ENCODE measurements at places on chromosomes 6 and 20.

DNA sequence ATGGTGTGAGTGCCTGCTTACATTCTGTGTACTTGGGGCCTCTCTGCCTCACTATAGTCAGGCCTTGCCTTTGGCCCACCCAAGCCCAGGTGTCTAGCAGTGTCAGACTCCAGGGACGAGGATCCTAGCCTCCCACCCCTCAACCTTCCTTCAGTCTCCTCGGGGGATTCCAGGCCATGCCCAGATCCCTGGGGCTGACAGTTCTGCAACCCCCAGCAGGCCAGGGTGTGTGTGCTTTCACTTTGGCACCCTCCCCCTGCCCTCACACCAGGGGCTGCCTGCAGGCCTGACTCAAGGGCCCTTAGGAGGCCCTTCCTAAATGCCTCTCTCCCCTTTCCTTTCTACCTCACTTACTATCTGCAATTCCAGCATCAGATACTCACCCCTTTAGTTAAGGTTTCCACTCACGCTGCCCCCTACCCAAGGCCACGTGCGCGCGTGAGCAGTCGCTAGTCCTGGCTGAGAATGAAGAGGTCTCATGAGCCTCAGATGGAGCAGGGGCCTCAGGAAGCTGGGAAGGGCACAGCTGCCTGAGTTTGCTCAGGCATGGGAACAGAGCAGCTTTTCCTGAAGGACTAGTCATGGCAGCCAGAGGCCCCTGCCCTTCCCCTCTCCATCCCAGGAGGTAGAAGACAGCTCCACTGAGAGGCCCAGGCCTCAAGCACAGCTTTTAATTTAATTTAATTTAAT, 859 bp upstream of the CLPS start:
- no peak for DNase-seq

- no peak for DNase-seq
Observed at GRCh38 chr6:43287717-43288679, 10.1 kb upstream of the SLC22A7 start.

GRCh38 chr6:7461416-7461815, 71.8 kb downstream of the RIOK1 start:
- DNase-seq = peak; percentile 37

GRCh38 chr6:30890646-30891449, 6.5 kb downstream of the DDR1 start:
- DNase-seq = no peak

DNA sequence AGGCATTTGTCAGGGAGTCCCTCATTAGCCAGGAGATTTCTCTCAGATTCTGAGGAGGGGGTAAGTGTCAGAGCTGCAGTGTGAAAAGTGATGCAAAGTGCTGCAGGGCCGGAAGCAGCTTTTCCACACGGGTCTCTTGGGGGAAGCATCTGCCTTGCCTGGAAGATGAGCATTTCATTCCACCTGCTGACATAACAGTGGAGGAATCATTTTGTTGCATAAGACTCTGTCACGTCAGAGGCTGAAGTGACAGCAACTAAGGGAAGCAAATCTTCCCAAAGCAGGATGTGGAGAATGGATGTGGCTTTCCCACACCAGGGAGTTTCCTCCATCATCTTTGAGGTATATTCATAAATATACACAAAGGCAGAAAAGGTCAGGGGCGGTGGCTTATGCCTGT, 22.8 kb downstream of the DCBLD1 start:
- DNase-seq = no peak

DNA sequence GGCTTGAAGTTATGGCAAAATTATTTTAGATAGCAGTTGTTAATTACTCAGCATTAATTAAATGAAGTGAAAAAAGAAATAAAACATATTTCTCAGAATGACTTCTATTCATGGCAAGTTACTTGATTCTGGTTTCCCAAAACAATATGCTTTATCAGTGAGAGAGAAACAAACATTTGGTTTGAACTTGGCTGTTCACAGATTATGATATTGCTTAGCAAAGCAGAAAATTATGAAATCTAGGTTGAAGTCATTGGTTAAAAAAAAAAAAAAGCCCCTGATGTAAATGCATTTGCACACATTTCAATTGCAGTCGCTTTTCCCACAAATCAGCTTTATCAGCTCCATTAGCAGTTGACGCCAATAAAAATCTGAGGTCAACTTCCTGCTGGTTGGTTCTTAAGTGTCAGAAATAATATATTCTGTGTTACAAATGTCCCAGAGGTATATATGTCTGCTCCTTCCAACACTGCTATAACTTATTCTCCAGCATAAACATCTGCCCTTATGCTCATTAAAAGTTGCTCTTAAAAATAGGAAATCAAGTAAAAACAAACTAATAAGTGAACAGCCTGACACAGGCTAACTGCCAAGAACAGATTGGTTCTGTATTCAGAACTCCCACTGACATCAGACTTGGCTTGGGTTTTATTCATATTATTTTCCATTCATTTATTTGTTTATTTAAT, 275.4 kb downstream of the PHF3 start:
- DNase-seq = no peak

DNA sequence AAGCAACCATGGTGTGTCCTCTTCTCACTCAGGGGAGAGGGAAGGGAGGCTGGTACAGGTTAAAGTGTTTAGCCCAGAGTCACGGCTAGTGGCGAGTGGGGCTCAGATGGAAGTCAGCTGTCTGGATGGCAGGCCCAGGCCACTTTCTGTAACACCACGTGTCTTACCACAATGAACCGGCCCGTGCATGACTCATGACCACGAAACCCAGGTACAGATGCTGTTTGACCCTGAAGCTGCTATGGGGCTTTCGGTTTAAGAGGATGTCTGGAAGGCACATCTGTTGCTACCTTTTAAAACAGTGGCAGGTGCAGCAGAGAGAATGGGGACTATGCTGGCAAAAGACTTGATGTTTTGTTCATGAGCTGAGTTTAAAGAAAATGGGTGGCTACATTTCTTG, 36.5 kb upstream of the MPC1 start:
- peak; percentile 33 for DNase-seq

GRCh38 chr6:156816505-156816904, 39.3 kb downstream of the ARID1B start:
- DNase-seq = no peak

DNA sequence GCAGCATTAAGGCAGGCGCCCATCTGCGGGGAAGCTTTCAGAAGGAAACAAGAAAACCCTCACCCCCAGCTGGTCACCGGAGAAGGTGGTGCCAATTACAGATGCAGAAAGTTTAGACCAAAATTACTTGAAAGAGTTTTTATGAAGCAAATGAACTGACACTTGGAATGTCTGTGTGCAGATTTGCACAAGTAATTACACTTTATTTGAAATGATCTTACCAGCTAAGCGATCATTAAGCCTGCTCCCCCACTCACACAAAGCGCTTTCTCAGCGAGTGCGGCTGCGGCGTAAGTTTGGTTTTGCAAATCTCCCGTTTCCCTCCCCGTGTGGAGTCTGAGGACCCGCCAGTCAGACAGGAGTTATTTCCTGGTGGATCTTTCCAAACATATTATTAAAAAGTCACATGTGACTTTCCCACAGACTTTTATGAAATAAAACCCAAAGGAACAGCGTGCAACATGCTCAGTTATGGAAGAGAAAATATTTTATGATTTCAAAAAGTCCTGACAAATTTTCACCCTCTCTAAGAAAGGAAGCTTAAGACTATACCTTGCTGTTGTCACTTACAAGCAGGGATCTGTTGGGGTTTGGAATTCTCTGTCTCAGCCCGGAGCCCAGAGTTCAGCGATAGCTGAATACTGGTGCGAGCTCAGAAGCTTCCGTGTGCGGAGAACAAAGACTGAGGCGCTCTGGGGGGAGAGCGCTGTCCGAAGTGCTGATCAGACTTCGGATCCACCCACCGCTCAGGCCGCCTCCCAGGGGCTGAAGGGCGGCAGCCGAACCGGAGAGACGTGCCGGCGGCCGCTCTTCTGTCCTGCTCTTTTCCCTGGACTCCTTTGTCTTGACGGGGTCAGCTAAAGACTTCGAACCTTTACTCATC, 2.7 kb upstream of the MYT1 start:
- peak; percentile 46 for DNase-seq

GRCh38 chr6:124973780-124974179, 11.5 kb downstream of the RNF217 start:
- DNase-seq = no peak

- DNase-seq = no peak
Observed at GRCh38 chr6:31478186-31478950, 19.6 kb upstream of the MICB start.

- no peak for DNase-seq
Observed at GRCh38 chr6:6905961-6906518, 201.7 kb upstream of the RREB1 start.

DNA sequence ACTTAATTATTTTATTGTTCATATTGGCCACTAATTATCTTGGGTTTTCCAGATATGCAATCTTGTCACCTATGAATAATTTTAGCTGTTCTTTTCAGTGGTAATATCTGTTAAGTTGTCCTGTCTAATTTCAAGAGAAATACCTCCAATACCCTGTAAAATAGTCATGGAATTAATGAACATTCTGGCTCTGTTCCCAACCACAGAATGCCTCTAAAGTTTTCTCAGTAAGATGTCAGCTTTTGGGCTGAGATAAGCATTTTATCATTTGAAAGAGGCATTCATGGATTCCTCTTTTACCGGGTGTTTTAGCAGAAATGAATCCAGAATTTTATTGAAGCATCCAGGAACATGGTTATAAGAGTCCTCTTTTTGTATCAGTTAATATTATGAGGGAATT, 109.3 kb downstream of the WDR27 start:
- peak; percentile 53 for DNase-seq

DNA sequence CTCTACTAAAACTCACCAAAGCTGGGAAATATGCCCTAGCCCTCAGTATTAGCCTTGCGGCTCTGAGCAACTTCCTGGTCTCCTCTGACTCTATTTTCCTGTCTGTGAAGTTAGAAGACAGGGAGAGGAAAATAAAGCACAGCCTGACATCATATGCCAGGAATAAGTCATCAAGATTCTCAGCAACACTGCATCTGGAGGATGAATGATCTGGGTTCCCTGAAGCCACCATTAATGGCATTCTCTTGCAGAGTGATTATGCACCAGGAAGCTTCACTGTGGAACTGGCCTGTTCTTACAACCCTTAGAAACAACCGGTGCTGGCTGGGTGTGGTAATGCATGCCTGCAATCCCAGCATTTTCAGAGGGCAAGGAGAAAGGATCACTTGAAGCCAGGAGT, 12.4 kb downstream of the ADGRF5 start:
- peak; percentile 66 for DNase-seq

- peak; percentile 31 for DNase-seq
Observed at GRCh38 chr6:56347526-56347925, 100.1 kb upstream of the COL21A1 start.

DNA sequence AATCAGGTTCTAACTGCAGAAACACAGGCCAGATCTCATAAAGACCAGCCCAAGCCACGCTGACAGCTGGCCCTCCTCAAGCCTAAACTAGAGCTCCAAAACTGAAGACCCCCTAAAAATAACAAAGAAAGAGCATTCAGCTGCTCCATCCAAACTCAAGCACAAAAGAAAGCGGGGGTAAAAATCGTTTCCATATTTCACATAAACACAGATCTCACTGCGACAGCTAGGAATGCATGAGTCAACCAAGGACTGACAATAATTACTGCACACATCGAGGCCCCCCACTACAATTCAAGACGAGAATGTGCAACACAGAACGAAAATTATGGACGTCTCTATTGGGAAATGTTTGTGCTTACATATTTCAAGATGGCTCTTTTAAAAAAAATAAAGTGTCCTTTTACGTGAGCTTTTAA, 31.1 kb downstream of the CNKSR3 start:
- DNase-seq = peak; percentile 57

GRCh38 chr20:56715309-56715708, 86.2 kb downstream of the TFAP2C start:
- no peak for DNase-seq

GRCh38 chr6:89944826-89945407, 50.6 kb downstream of the GJA10 start:
- DNase-seq = peak; percentile 32

DNA sequence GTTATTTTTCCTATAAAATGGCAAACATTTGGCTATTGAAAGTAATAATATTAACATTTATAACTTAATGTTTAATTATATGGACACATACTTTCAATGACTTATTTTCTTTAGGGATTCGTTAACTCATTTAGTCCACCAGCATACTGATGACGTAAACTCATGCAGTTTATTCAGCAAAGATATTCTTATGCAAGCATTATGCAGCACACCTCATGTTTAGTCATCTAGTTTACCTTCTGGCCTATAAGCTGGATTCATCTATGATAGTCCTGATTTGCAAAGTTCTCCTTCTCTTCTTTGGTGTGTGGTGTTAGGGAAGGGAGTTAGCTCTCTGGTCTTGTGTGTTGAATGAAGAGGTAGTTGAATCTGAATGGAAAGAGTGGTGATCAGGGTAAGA, 60.0 kb downstream of the OR2J2 start:
- DNase-seq = no peak

- DNase-seq = peak; percentile 98
Observed at GRCh38 chr6:14476793-14477531, 359.4 kb downstream of the CD83 start.

GRCh38 chr6:145727817-145728388, 7.4 kb downstream of the EPM2A start:
- DNase-seq = no peak

DNA sequence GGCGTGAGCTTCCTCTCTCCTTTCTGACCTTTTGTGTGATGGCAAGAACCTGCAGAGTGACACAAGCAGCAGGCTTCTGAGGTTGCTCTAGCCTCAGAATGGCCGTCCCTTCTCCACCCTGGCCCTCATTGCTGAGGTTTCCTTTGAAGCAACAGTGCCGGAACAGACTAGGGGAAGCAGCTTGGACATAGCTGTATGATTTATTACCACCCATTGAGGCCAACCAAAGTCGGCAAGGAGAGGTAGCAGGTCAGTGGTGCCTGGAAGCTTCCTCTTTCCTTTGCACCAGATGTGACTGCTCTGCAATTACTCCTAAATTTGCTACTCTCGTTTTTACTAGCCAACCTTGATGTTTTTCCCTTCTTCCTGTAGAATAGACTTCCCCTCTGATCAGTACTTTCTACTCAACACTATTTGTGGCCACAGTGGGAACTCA, 31.4 kb downstream of the PTPN1 start:
- DNase-seq = no peak

DNA sequence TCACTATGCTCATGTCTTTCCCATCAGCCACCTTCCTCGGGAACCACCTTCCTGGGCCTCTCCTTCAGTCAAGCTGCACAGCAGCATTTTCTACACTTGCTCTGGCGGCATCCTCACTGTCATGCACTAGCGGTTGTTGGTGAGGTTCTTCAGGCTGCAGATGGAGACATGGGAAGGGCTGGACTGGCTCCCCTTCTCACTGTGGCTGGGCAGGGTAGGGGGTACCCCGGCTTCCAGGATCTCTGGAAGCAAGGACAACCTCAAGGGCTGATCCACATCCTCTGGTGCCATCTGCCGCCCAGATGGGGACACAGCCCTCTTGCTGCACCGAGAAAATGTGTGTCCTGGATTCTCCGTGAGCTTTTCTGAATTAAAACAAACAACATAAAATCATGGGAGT, 180.1 kb upstream of the RNF24 start:
- DNase-seq = peak; percentile 28

DNA sequence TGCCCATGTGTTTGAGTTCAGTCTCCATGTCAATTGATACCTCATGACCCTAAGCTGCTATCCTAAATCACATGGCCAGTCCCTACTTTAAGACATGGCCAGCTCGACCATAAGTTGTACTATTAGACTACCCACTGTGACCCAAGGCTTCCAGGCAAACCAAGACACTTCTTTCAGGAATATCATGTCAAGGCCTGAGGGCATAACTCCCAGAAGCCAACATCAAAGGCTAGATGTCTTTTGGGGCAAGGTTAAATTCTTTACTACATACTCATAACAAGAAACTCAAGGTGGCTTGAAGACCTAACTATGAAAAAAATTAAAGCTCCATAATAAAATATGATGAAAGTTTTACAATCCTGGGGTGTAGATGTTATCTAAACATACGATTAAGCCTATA, 228.3 kb upstream of the PRND start:
- no peak for DNase-seq

- DNase-seq = peak; percentile 28
Observed at GRCh38 chr6:63643862-63644261, 8.3 kb downstream of the PHF3 start.
